ENCODE measurements at places on chromosomes 3 and 15. TPM values are rescaled to one million over a fixed set of nuclear protein-coding genes. Genes with fewer than 3 reads are reported as not detected.

Gene TATDN2
- total RNA-seq = 34.2 TPM

Gene ASB14
- total RNA-seq = 0.40 TPM

Gene DGKG
- total RNA-seq = 7.2 TPM

Gene GABRR3
- not detected for total RNA-seq

Gene GASK1A
- 1.6 TPM for total RNA-seq

Gene SSUH2
- 0.54 TPM for total RNA-seq

Gene NR1I2
- 6.0 TPM for total RNA-seq

Gene PGBD4
- 1.3 TPM for total RNA-seq

Gene CAPN3
- total RNA-seq = 2.3 TPM

Gene ISG20
- total RNA-seq = 75.6 TPM

Gene LMAN1L
- 1.1 TPM for total RNA-seq

Gene IP6K1
- total RNA-seq = 30.3 TPM

Gene SLC15A2
- 10.7 TPM for total RNA-seq

Gene CGNL1
- 1.8 TPM for total RNA-seq

Gene IL12A
- total RNA-seq = 1.0 TPM

Gene CCDC191
- 5.9 TPM for total RNA-seq

Gene CLDN16
- 4.8 TPM for total RNA-seq

Gene CFAP100
- total RNA-seq = not detected

Gene ACTR8
- total RNA-seq = 21.5 TPM

Gene TRAT1
- not detected for total RNA-seq

Gene FILIP1L
- 5.2 TPM for total RNA-seq

Gene SLC12A6
- total RNA-seq = 3.8 TPM

Gene AGBL1
- not detected for total RNA-seq

Gene CHRM5
- not detected for total RNA-seq

Gene CRTAP
- total RNA-seq = 76.9 TPM

Gene RFTN1
- total RNA-seq = 1.8 TPM

Gene SPINK8
- not detected for total RNA-seq

Gene PIGZ
- total RNA-seq = 6.7 TPM

Gene LSMEM2
- 0.32 TPM for total RNA-seq

Gene GOLGA8K
- not detected for total RNA-seq

Gene TRPM1
- not detected for total RNA-seq

Gene ITGA11
- total RNA-seq = not detected
